ENCODE measurements at places on chromosomes 16 and 17.

DNA sequence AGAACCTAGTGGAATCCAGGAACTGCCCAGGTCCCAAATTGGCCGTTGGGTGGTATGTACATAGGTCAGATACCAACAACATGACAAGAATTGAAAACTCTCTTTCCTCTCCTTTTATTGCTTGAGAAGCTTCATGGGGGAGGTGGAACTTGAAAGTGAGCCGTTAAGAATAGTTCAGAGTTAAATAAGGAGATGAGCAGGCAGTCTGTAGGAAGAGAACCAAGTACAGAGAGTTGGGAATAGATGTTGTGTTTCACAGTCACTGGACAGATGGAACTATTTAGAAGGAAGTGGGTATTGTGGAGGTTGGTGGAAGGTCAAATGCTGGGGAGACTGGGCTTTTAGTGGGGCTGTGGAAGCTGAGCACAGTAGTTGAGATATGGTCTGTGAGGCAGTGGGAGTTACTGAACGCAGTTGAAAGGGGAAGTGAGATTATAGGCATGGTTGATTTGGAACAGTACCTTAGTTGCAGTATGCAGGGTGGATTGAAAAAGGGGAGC, 26.4 kb downstream of the ARHGAP44 start:
- DNase-seq, result no peak

DNA sequence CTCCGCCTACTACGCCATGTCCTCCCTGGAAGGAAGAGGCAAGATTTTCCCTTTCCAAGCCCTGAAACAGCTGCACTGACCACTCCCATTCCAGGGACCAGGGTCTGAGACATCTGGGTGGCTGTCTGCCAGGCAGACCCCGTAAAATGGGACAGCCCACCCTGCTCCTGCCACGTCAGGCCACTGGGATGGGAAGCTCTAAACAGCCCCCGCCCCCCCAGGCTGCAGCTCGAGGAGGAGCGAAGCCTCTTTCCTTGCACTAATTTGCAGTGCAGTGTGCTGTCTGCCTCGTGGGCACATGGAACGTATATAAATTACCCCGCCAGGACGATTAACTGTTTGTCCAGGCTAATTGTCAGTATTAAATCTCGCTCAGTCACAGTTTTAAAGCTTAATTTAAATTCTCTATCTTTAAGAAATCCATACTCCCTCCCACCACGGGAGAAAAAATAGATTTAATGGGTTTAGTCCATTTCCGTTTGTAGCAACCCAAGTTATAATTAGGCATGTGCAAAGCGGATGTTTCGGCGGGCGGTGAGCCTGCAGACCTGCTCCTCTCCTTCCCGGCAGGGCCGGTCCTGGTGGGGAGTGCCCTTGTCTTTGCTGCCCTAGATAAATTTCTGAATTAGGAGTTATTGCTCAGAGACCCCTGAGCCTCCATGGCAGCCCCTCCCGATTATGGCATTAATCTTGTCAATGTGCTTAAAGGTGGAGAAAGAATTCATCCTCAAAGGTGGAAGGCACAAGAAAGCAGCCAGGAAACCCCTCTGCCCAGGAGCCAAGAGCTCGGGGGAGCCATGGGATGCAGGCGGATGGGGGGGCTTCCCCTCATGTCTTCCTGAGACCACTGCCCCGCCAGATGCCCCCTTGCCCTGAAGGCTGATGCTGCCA, 268.0 kb upstream of the TNRC6C start:
- peak; percentile 20 for DNase-seq

DNA sequence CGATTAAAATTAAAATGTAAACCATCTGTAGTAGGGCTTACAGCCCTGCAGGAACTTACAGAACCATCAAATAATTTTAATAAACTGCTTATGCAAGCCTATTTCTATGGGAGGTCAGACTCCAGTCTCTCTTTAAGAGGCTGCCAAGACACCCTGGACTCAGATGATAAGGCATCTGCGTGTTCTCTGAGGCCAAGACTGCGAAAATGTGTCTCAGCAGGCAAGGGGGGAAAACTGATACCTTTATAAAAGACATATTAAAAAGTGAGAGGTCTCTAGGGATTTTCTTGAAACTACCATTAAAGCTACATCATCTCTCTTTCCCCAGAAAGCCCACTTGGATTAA, 32.2 kb downstream of the MPHOSPH6 start:
- no peak for DNase-seq

- DNase-seq, result no peak
These were observed 273.5 kb upstream of the IRX5 start for GRCh38 chr16:54657058-54657708.

DNA sequence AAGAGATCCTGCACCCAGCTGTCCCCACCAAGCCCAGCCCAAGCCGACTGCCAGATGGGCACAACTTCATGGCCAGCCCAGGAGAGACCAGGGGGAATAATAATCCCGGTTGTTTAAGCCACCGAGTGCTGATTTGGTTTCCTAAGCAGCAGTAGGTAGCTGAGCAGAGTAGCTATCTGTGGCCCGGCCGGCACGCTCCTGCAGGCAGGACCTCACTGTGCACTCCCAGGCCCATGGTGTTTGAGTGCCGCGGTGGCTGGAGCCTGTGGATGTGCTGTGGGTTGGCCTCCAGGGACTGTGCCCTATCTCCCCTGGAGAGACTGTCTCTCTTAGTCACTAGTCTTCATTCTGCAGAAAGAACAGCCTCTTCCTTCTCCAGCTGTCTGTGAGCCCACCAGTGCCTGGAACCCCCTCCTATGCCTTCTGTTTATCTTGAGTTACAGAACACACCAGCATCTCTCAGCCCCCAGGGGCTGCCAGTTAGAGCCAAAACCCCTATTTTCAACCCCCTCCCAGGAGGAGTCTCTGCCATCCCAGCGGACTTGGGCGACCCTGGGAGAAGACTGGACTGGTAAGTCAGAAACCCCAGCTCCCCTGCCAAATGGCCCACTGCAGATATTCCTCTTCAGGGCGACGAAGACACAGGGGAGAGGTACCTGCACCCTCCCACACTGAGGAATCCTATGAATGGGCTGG, 152.0 kb downstream of the SDK2 start:
- DNase-seq, result no peak

- DNase-seq, result no peak
These were observed 28.7 kb upstream of the MYOCD start for GRCh38 chr17:12637015-12637414.

GRCh38 chr16:57477531-57478202, 8.6 kb downstream of the DOK4 start:
- DNase-seq, result no peak

GRCh38 chr16:31913668-31914067, 40.1 kb downstream of the ZNF267 start:
- DNase-seq, result no peak

GRCh38 chr17:80452173-80452915, 24.1 kb downstream of the NPTX1 start:
- no peak for DNase-seq

DNA sequence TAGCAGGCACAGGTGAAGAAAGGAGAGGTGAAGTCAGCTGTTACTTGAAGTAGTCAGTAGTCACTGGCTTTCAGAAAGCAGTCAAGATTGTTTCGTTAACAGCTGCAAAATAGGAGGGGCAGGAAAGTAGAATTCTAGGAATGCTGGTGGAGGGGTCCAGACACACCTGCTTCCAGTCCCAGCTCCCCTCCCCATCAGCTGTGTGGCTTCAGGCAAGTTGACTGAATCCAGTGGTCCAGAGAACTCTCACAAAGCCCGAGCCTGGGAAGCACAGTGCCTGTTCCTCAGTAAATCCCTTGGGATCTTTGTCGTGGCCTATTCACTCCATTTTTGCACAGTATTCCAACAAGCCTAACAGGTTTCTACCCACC, 4.6 kb upstream of the SOCS1 start:
- no peak for DNase-seq

DNA sequence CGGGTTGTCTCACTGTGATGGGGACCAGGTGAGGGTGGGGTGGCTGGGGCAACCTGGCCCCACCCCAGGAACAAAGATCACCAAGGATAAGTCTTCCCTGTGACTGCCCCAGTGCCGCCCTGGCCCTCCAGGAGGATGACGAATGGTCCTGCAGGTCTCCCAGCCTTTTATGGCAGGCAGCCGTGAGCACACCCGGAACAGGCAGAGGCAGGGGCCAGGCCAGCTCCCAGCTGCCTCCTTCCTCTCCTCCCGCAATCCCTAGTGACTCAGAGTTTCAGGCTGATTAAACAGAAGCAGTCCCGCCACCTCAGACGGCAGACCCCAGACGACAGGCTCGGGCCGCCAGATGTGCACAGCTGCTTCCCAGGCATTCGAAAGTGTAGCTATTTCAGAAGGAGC, 13.3 kb downstream of the JUP start:
- DNase-seq, result no peak

GRCh38 chr17:36509272-36509985, 22.9 kb downstream of the ZNHIT3 start:
- DNase-seq, result no peak

- no peak for DNase-seq
These were observed 2.5 kb downstream of the CCDC78 start for GRCh38 chr16:723695-724094.

DNA sequence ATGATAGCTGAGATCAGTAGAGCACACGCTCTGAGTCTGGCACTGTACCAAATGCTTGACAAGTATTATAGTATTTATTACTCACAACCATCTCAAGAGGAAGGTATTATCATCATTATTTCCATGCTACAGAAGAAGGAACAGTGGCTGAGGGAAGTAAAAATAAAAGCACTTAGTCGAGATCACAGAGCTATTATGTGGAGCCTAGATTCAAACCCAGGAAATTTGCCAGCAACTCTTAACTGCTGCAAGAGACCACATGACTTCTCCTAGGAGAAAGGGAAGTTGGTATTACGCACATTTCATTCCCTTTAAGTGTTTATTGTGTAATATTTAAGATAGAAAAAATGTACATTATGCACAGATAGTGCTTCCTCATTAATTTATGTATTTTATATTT, 1.0 kb upstream of the RHOT1 start:
- DNase-seq, result peak; percentile 22

- no peak for DNase-seq
These were observed 47.7 kb upstream of the DOC2B start for GRCh38 chr17:228951-229708.

- DNase-seq, result no peak
These were observed 34.8 kb downstream of the MED13 start for GRCh38 chr17:62030264-62030663.

GRCh38 chr16:54140057-54140787, 146.4 kb downstream of the IRX3 start:
- no peak for DNase-seq

DNA sequence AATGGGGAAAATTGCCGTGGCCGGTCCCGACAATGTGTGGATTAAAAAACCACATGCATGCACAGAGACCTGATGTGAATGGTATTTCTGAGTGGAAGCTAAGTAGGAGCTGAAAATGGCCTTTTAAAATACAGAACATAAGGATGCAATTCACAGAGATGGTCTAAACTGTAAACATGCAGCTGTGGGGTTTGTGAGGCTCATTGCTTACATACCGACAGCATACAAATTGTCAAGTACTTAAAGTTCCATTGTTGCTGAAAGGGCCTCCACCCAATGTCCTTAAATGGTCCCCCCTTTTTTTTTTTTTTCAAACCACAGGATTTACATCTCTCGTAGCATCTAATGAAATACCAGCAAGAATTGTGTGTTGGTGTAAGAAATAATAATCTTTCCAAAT, 523.2 kb downstream of the MAF start:
- no peak for DNase-seq

- no peak for DNase-seq
These were observed 65.8 kb upstream of the CHMP6 start for GRCh38 chr17:80925688-80926335.
